H9 (cell line): ENCODE measurements at places on chromosomes 1 and 21. TPM values are rescaled to one million over a fixed set of nuclear protein-coding genes. Genes with fewer than 3 reads are reported as not detected.

LRRC39 gene
- total RNA-seq: 0.20 and 0.37 TPM in 2 replicates

DNA sequence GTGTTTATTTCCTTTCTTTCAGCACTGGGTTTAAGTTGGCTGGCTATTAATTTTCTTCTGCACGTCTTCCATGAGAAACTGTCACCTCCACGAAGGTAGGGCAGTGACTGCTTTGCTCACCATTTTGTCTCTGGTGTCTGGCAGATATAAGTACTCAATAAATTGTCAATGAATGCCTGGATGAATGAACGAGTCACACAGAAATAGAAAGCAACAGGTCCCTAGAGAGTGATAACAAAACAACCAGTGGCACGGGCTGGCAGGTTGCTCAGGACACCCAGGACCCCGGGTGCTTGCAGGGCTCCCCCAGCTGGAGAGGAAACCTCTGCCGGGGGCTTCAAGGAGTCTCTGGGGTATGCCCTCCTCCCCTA, 3.2 kb upstream of the MYOC start:
- DNase-seq: no peak

GRCh38 chr1:232096751-232097150, 470.2 kb downstream of the DISC1 start:
- DNase-seq: no peak

GRCh38 chr1:93317207-93317606, 28.5 kb upstream of the DR1 start:
- no peak for DNase-seq

DNA sequence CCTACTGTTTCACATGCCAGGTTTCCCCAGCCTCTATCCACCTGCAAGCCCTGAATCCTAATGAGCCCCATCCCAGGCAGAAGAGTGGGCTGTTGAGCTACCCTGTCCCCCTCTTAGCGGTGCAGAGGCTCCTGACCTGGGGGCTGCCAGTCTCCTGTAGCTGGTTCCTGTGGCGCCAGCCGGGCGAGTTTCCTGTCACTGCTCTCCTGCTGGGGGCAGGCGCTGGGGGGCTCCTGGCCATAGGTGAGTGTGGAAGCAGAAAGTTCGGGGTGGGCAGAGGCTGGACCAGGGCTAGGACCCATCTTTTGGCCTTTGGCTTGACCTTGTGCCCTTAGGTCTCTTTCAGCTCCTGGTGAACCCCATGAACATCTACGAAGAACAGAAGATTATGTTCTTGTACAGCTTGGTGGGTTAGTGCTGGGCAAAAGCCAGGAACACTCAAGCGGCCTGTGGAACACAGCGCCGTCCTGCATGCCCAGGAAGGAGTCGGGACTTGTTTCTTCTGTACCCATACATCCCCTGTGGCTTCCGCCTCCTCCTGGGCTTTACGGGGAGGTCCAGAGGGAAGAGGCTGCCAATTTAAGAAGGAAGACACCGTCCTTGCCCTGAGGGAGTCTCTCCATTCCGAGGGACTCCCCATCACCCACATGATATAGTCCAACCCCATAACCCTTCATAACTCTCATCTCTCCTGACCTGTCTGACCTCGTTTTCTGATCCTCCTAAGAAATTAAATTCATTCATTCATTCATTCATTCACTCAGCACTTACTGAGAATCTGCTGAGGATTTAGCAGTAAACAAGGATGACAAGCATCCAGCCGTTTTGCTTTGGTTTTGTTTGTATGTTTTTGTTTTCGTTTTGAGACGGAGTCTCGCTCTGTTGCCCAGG, 939 bp downstream of the DCST1 start:
- DNase-seq: no peak
